Ecto neural progenitor cell (in vitro differentiated cells): ENCODE measurements at places on chromosomes 1 and 21.

GRCh38 chr1:167136191-167136614 is 42.3 kb downstream of the STYXL2 start:
- DNase-seq = no peak

GRCh38 chr1:39528082-39528481 is 36.6 kb downstream of the BMP8A start:
- no peak for DNase-seq

GRCh38 chr1:46646331-46646730 is 21.8 kb downstream of the ATPAF1 start:
- no peak for DNase-seq

DNA sequence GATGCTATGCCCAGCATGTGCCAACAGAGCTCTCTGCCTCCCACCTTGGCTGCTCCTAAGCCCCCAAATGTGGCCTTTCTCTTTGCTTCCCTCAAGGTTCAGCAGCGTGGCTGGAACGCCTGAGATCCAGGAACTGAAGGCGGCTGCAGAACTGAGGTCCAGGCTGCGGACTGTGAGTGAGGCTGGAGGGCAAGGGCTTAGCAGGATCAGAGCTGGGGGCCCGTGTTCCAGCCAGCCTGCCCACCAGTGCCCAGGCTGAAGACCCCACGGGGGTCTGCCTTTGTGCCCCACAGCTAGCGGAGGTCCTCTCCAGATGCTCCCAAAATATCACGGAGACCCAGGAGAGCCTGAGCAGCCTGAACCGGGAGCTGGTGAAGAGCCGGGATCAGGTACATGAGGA is 14.6 kb downstream of the IKBKE start:
- no peak for DNase-seq

DNA sequence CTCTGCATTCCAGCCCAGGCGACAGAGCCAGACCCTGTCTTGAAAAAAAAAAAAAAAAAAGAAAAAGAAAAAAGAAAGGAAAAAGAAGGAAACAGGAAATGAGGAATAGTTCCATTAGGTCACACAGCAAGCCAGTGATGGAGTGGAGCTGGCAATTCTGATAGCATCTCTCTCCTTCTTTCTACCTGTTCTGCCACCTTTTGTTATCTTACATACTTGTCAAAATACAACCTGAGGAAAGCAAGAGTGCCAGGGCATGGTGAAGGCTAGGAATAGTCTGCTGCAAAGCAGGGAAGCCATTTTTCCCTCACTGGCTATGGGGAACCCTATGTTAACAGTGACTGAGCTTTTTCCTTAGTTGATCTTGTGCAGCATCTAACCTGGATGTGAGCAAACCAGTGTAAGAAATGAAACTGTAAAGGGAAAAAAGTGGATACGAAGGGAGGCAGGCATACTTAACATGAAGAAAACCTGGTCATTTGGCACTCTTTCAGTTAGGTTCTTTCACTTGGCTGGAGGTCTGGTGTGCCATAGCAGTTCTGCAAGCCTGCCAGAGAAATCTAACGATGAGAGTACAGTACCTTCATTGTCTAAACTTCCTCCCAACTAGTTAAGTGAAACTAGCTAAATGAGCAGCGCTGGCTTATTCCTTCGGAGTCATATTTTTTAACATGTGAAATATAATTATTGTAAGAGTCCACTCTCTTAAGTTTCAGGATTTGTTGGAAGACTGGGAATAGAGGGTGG is 17.9 kb upstream of the THEM5 start:
- DNase-seq = no peak

GRCh38 chr1:197180252-197180878 is 33.9 kb upstream of the ASPM start:
- DNase-seq = no peak
